ENCODE measurements at places on chromosomes 12 and 14. TPM values are rescaled to one million over a fixed set of nuclear protein-coding genes. Genes with fewer than 3 reads are reported as not detected.

GRCh38 chr12:105983622-105984320 is 155.0 kb downstream of the NUAK1 start:
- H3K4me3 ChIP-seq, result no peak overlapping the region
- DNase-seq, result peak; percentile 81
- peaks cover 28% of the 10 kb centered on the region for H3K4me1 ChIP-seq
- no peaks in the 10 kb centered on the region for H3K36me3 ChIP-seq

DNA sequence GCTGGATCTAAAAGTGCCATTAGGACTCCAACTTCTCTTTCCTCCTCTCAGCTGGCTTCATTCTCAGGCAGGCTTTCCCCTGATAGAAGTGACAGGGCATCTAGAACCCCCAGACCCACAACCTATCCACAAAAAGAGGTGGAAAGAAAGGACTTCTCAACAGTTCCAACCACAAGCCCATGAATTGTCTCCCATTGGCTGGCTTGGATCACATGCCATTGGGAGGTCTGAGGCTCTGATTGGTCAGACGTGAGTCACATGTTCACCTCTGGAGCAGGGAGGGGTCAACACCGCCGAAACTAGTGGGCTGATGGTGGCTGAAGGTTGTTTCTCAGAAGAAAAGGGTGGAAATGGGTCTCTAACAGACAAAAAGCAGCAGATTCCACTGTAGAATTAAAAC is 47.2 kb downstream of the DRAM1 start:
- H3K27me3 ChIP-seq, result no peaks in the 10 kb centered on the region
- no peak overlapping the region for H3K4me3 ChIP-seq
- no peaks in the 10 kb centered on the region for H3K4me1 ChIP-seq
- no peak overlapping the region for H3K27ac ChIP-seq

- H3K4me3 ChIP-seq, result no peak overlapping the region
- no peak for DNase-seq
- H3K4me1 ChIP-seq, result no peaks in the 10 kb centered on the region
- no peaks in the 10 kb centered on the region for H3K36me3 ChIP-seq
- no peak overlapping the region for H3K27ac ChIP-seq
These were observed 46.7 kb downstream of the TMCC3 start for GRCh38 chr12:94603434-94604365.

DNA sequence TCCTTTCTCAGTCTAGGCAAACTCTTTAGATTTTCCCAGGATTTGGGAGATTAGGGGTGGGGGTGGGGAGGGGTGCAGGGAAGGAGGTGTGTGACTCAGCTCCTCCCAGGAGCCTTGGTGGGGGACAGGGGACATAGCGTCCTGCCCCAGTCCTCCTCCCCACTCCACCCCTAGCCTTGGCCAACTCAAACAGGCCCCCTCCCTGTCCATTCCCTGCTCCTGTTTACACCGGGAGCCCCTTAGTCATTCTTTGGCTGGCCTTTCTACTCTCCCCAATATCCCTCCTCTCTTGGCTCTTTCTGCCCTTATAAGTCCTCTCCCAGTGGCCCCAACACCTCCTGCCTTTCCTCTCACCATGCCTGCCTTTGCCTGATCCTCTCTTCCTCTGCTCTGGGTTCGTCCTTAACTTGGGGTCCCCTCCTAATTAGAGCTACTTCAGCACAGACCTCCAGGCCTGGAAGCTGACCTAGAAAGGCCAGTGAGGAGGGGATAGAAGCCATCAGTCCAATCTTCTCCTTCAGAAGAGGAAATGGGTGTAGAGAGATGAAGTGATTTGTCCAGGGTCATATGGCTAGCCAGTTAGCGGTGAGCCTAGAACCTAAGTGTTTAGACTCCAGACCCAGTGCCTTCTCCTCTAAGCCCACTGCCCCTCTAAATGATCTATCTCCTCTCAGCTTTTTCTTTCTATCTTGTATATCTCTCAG is 2.3 kb upstream of the ITGA5 start:
- no peak overlapping the region for H3K27ac ChIP-seq
- peak; percentile 47 for DNase-seq
- no peaks in the 10 kb centered on the region for H3K36me3 ChIP-seq
- H3K4me1 ChIP-seq, result peaks cover 25% of the 10 kb centered on the region
- H3K4me3 ChIP-seq, result no peak overlapping the region

GRCh38 chr12:33012226-33012625 is 115.6 kb upstream of the PKP2 start:
- peak overlapping the region; percentile 15 for H3K27ac ChIP-seq
- H3K27me3 ChIP-seq, result no peaks in the 10 kb centered on the region
- no peak overlapping the region for H3K4me3 ChIP-seq

DNA sequence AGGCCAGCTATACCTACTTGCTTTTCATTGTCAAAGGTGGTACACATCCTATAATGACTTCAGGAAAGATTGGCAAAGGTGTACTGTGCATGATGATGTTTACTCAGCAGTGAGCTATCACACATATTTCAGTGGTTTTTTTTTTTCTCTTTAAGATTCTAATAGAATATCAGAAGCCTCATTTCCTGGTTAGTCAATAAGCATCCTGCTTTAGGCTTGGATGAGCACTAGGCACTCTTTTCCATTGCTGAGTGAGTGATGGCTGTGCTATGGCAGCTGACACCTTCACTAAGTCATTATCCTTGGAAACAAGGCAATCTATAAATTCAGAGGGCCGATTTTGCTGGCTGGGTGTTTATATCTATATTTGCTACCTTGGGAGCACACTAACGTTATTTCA is 161.1 kb upstream of the RASSF8 start:
- DNase-seq, result no peak
- no peaks in the 10 kb centered on the region for H3K27me3 ChIP-seq
- peaks cover 47% of the 10 kb centered on the region for H3K4me1 ChIP-seq

- H3K27ac ChIP-seq, result no peak overlapping the region
- H3K36me3 ChIP-seq, result no peaks in the 10 kb centered on the region
- DNase-seq, result no peak
- H3K4me1 ChIP-seq, result no peaks in the 10 kb centered on the region
These were observed 46.9 kb downstream of the TPCN1 start for GRCh38 chr12:113268136-113268535.

BCAT1 gene
- total RNA-seq, result 45.3 TPM

EPYC gene
- total RNA-seq, result not detected

KRT3 gene
- total RNA-seq, result not detected

EGLN3 gene
- total RNA-seq, result 26.6 TPM

Data from cardiac muscle cell (in vitro differentiated cells and primary cell).